Keratinocyte (primary cell): ENCODE measurements at places on chromosomes 3 and 15. TPM values are rescaled to one million over a fixed set of nuclear protein-coding genes. Genes with fewer than 3 reads are reported as not detected.
A peak's percentile ranks its signal among the peaks of the same experiment; 100 is the strongest.

DNA sequence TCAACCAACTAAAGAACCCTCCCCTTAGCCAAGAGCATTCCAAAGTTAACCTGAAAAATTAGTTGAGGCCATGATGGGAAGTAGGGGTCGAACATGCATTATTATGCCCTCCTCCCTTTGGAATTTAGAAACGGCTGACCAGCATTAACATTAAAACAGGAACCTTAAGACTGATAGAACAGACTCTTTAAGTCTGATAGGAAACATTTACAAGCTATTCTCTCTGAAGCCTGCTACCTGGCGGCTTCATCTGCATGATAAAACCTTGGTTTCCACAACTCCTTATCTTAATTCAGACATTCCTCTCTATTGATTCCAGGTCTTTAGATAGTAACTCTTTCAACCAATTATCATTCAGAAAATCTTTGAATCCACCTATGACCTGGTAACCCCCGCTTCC lies 331.0 kb downstream of the CGGBP1 start:
- no peak for DNase-seq
- no peaks in the 10 kb centered on the region for H3K4me1 ChIP-seq
- no peak overlapping the region for H3K27ac ChIP-seq
- no peak overlapping the region for H3K4me3 ChIP-seq

- H3K27me3 ChIP-seq: peaks cover 59% of the 10 kb centered on the region
- H3K27ac ChIP-seq: no peak within 1 kb of the TSS
- H3K4me1 ChIP-seq: peaks cover 9% of the 10 kb centered on the region
- no peak for DNase-seq
Observed at GRCh38 chr3:184229394-184230080, at the start of gene VWA5B2. Gene VWA5B2, plus strand, starts transcription at chr3:184229585. Its CDS starts 944 bp downstream, at chr3:184230529.

AGTR1 gene
- polyA plus RNA-seq: not detected in 3 replicates

LYZL4 gene
- polyA plus RNA-seq: not detected in 3 replicates

- no peaks in the 10 kb centered on the region for H3K4me1 ChIP-seq
- H3K27ac ChIP-seq: no peak overlapping the region
- no peak for DNase-seq
- H3K36me3 ChIP-seq: no peaks in the 10 kb centered on the region
Observed at GRCh38 chr3:21738283-21738682, 12.7 kb downstream of the ZNF385D start.

LRRC2 gene
- 0.17 to 0.58 TPM (median 0.51 TPM) in 3 replicates for polyA plus RNA-seq

DNA sequence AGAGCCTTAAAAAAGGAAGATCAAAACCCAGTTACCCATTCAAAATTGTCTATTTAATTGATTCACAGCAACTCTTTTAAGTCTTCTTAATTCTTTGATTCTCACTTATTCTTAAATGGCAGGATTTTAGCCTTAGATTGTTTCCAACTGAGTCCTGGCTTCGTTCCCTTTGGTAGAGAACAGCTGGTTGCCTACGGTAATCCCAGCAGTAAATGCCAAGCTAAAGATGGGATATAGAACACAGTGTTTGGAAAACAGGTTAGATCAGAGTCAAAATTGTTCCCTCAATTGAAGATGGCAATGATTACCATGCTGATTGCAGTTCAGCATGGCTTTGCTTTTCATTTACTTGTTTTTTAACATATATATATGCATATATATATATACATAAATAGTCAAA lies 300.9 kb downstream of the PYDC2 start:
- no peaks in the 10 kb centered on the region for H3K27me3 ChIP-seq
- no peak overlapping the region for H3K4me3 ChIP-seq
- H3K4me1 ChIP-seq: peaks cover 8% of the 10 kb centered on the region
- no peaks in the 10 kb centered on the region for H3K36me3 ChIP-seq

GRCh38 chr3:43104660-43105595 lies 951 bp downstream of the POMGNT2 start:
- no peaks in the 10 kb centered on the region for H3K36me3 ChIP-seq
- no peak for DNase-seq
- H3K4me3 ChIP-seq: peak overlapping the region; percentile 37
- H3K4me1 ChIP-seq: peaks cover 7% of the 10 kb centered on the region

DNA sequence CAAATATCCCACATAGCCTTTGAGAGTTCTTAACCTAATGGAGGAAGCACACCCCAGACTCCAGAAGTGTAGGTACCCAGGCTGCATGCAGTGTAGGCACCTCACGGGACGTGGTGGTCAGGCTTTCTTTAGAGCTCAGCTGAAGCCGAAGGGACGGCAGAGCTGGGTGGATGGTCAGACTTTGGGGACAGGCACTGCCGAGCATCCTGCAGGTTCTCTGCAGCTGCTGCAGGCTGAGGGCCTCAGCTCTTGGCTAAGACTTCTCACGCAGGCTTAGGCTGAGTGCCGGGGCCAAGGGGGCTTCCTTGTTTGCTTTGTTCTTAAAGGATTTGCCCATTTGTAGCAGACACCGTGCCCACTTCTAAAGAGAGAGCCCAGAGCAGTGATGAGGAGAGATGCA lies 177.0 kb downstream of the RAB11A start:
- peaks cover 5% of the 10 kb centered on the region for H3K4me1 ChIP-seq
- no peaks in the 10 kb centered on the region for H3K36me3 ChIP-seq
- no peak overlapping the region for H3K27ac ChIP-seq
- no peak overlapping the region for H3K4me3 ChIP-seq
- H3K27me3 ChIP-seq: peaks cover 2% of the 10 kb centered on the region
- DNase-seq: no peak

TGM5 gene
- polyA plus RNA-seq: 0.07 to 0.23 TPM in 2 of 3 replicates, not detected in the other

- no peak overlapping the region for H3K27ac ChIP-seq
- no peak for DNase-seq
- no peak overlapping the region for H3K4me3 ChIP-seq
- H3K36me3 ChIP-seq: no peaks in the 10 kb centered on the region
Observed at GRCh38 chr3:173510565-173510964, 113.0 kb downstream of the NLGN1 start.

INSYN1 gene
- polyA plus RNA-seq: 0.26 to 1.5 TPM (median 0.47 TPM) in 3 replicates

GRCh38 chr15:69685512-69686452 lies 233.2 kb downstream of the RPLP1 start:
- H3K4me1 ChIP-seq: peaks cover 2% of the 10 kb centered on the region
- H3K4me3 ChIP-seq: no peak overlapping the region
- no peaks in the 10 kb centered on the region for H3K36me3 ChIP-seq
- H3K27me3 ChIP-seq: peaks cover 17% of the 10 kb centered on the region
- no peak overlapping the region for H3K27ac ChIP-seq

- H3K4me3 ChIP-seq: no peak overlapping the region
- H3K27ac ChIP-seq: no peak overlapping the region
- no peaks in the 10 kb centered on the region for H3K36me3 ChIP-seq
Observed at GRCh38 chr3:74067296-74067695, 442.6 kb upstream of the PDZRN3 start.

BLM gene
- 0.94 to 4.4 TPM (median 3.2 TPM) in 3 replicates for polyA plus RNA-seq

CCR9 gene
- polyA plus RNA-seq: not detected in 3 replicates

DNA sequence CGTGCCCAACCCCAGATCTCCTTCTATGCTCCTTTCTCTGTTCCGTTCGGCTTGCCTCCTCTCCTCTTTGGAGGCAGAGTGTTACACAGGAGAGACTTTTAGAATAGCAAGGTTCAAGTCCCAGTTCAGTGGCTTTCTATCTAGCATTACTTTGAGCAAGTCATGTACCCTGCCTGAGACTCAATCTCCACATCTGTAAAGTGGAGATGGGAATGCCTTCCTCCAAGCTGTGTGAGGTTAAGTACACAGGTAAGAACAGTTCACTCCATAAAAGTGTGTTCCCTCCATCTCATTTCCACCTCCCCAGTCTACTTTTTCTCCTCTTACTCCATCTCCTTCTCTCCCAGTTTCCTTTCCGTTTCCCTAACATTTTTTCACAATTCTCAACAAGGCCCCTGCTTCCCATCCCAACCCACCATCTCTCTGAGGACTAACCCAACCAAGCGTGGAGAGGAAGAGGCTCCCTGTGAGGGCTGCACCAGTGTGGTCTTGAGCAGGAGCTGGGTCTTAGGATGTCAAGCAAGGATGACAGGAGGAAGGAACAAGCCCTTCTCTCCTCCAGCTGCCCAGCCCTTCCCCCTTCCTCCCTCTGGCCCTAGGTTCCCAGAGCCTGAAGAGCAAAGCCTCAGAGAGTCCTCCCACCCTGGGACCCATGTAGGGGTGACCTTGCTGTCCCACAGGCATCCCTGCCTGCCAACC lies 6.4 kb downstream of the ATP8B4 start:
- H3K27ac ChIP-seq: no peak overlapping the region
- H3K4me1 ChIP-seq: peaks cover 8% of the 10 kb centered on the region
- no peak overlapping the region for H3K4me3 ChIP-seq
- DNase-seq: no peak

- H3K4me1 ChIP-seq: no peaks in the 10 kb centered on the region
- no peaks in the 10 kb centered on the region for H3K36me3 ChIP-seq
- peak overlapping the region; percentile 87 for H3K4me3 ChIP-seq
Observed at GRCh38 chr15:34584330-34584668, 848 bp upstream of the GOLGA8B start.

ARL14 gene
- polyA plus RNA-seq: 0.76 to 2.4 TPM (median 1.6 TPM) in 3 replicates

GRCh38 chr3:151386056-151386455 lies 1.5 kb upstream of the P2RY12 start:
- H3K4me1 ChIP-seq: no peaks in the 10 kb centered on the region
- H3K27ac ChIP-seq: no peak overlapping the region
- H3K36me3 ChIP-seq: no peaks in the 10 kb centered on the region
- no peaks in the 10 kb centered on the region for H3K27me3 ChIP-seq

CAND2 gene
- polyA plus RNA-seq: 0.05 to 0.09 TPM (median 0.07 TPM) in 3 replicates

- no peak overlapping the region for H3K4me3 ChIP-seq
- no peaks in the 10 kb centered on the region for H3K4me1 ChIP-seq
- DNase-seq: no peak
- H3K36me3 ChIP-seq: no peaks in the 10 kb centered on the region
- no peaks in the 10 kb centered on the region for H3K27me3 ChIP-seq
- no peak overlapping the region for H3K27ac ChIP-seq
Observed at GRCh38 chr3:101381809-101382208, 61.4 kb upstream of the IMPG2 start.

ABCF3 gene
- polyA plus RNA-seq: 39.2 to 53.8 TPM (median 43.5 TPM) in 3 replicates

CAPN3 gene
- polyA plus RNA-seq: 6.9 to 28.8 TPM (median 15.8 TPM) in 3 replicates

ZMYND10 gene
- polyA plus RNA-seq: 0.10 to 0.21 TPM (median 0.15 TPM) in 3 replicates

DNA sequence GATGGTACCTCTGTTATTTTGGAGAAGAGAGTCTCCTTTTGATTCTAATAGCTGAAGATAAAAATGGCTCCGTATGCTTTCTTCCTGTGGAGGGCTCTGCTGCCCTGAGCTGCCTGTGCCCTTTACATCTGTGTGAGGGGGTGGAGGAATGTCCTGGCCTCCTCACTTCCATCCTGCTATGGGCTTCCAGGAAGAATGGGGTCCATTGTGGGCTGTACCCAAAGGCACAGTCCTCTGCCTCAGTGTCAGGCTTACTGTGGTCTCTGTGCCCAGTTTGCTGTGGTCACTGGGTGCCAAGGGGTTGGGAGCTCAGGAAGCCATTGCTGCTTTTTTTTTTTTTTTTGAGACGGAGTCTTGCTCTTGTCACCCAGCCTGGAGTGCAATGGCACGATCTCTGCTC lies 14.4 kb downstream of the DAG1 start:
- H3K4me3 ChIP-seq: no peak overlapping the region
- no peaks in the 10 kb centered on the region for H3K27me3 ChIP-seq
- H3K4me1 ChIP-seq: no peaks in the 10 kb centered on the region
- no peak overlapping the region for H3K27ac ChIP-seq
- no peak for DNase-seq

DNA sequence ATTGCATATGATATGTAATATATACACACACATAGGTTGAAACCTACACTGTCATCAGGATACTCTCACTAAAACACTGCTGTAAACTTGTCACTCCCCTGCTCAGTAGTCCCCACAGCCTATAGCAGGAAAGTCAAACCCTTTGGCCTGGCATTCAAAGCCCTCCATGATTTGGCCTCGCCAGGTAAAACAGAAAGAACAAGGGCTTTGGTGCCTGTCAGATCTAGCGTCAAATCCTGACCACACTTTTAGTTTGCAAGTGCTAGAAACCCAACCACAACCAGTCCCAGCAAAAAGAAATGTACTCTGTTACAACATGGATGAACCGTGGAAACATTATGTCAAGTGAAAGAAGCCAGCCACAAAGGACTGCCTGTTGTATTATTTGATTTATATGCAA lies 11.4 kb downstream of the CRABP1 start:
- H3K4me3 ChIP-seq: no peak overlapping the region
- no peak for DNase-seq
- no peak overlapping the region for H3K27ac ChIP-seq
- H3K27me3 ChIP-seq: peaks cover 8% of the 10 kb centered on the region

CDC25A gene
- polyA plus RNA-seq: 1.7 to 6.2 TPM (median 5.5 TPM) in 3 replicates

- no peak overlapping the region for H3K4me3 ChIP-seq
- no peak for DNase-seq
- H3K27me3 ChIP-seq: no peaks in the 10 kb centered on the region
- no peaks in the 10 kb centered on the region for H3K4me1 ChIP-seq
- H3K27ac ChIP-seq: no peak overlapping the region
Observed at GRCh38 chr3:80470433-80470832, 702.6 kb upstream of the ROBO1 start.

DUOXA2 gene
- polyA plus RNA-seq: not detected in 3 replicates

DNA sequence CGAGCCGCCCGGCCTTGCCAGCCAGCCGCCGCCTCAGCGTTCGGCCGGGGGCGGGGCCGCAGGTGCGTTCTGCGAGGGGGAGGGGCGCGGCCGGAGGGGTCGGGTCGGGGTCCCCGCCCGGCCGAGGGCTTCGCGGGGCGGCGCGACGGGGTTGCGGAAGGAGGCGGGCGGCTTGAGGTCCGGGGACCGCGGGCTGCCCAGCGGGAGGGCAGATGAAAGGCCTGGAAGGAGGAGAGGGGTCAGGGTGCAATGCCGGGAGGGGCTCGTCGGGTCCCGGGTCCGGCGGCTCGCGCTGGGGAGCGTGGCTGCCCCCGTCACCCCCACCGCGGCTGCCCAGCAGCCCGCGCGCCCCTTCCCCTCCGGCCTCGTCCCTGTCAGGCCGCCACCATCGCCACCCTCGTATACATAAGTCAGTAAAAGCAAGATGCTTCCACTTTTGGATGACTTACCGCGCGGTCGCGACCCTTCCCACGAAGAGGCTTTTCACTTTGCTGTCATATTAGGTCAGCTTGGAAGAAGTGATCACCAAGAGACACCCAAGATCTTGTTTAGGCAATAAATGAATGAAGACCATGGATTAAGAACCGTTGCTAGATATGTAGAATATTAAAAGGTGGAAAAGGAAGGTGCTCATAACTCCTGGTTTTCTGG lies 620 bp upstream of the ANP32A start:
- H3K4me1 ChIP-seq: peaks cover 14% of the 10 kb centered on the region
- peak overlapping the region; percentile 44 for H3K27ac ChIP-seq
- DNase-seq: no peak
- H3K4me3 ChIP-seq: peak overlapping the region; percentile 86

DNA sequence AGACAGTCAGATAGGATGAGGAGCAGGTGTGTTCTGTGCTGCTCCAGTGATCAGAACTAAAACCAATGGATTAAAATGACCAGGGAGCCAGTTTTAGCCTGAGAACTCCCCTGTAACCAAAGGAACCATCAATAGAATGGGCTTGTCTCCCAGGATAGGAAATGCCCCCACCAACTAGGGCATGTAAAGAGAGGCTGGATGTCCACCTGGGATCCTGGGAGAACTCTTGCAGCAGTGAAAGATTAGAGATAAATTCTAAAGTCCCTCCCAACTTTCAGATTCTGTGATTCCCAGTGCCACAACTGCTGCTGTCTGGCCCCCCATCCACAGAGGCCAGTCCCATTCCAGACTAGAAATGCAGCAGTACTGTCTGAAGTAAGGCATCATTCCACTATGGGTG lies 33.8 kb downstream of the HDC start:
- no peak for DNase-seq
- no peaks in the 10 kb centered on the region for H3K36me3 ChIP-seq
- no peak overlapping the region for H3K27ac ChIP-seq
- no peaks in the 10 kb centered on the region for H3K4me1 ChIP-seq

GRCh38 chr15:31458596-31459399 lies 132.2 kb downstream of the KLF13 start:
- H3K4me3 ChIP-seq: no peak overlapping the region
- H3K36me3 ChIP-seq: no peaks in the 10 kb centered on the region
- peaks cover 32% of the 10 kb centered on the region for H3K4me1 ChIP-seq
- DNase-seq: peak; percentile 95

SNTN gene
- polyA plus RNA-seq: not detected in 3 replicates
